ENCODE measurements at places on chromosomes 13 and 19.

DNA sequence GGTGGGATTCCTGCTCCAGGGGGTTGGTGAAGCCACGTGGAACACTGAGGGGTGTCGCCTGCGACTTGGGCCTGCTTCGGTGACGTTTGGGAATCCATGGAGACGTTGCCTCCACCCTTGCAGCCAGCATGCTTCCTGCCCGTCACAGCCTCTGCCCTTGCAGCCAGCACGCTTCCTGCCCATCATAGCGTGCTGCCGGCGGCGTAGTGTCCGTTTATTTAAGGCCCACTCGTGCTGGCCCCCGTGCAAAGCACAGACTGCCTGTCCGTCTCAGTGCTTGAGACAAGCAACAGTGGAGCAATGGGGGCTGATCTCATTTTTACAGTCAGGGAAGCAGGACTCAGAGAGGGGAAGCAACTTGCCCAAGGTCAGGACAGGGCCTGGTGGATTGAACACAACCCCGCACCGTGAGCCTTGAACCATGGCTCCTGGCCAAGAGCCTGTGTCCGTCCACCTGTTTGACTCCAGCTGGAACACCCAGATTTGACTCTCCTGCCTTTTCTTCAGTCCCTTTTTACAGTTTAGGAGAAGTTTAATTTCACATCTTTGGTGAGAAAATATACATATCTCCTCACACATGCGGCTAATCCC is 149.6 kb downstream of the TEX29 start:
- H3K4me1 ChIP-seq, result peaks cover 5% of the 10 kb centered on the region
- no peak overlapping the region for H3K27ac ChIP-seq
- no peaks in the 10 kb centered on the region for H3K36me3 ChIP-seq
- no peak for DNase-seq
- no peak overlapping the region for H3K4me3 ChIP-seq

DNA sequence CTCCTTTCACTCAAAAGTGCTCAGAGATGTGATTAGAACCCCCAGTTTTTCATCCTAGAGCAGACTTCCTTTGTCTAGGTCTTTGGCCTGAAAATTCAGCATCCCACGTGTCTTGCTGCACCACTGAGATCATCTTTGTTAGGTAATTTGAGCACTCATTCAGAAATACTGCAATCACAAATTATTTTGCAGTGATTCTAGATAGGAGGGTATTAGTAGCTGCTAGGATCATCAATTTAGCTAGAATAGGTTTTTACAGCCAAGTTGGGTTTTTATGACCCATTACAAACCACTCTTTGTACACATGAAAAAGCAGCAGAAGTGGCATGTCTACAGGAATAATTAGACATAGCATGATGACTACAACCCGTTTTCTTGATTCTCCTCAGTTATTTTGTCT is 219.6 kb downstream of the GPC6 start:
- no peaks in the 10 kb centered on the region for H3K4me1 ChIP-seq
- no peaks in the 10 kb centered on the region for H3K36me3 ChIP-seq
- DNase-seq, result no peak

DNA sequence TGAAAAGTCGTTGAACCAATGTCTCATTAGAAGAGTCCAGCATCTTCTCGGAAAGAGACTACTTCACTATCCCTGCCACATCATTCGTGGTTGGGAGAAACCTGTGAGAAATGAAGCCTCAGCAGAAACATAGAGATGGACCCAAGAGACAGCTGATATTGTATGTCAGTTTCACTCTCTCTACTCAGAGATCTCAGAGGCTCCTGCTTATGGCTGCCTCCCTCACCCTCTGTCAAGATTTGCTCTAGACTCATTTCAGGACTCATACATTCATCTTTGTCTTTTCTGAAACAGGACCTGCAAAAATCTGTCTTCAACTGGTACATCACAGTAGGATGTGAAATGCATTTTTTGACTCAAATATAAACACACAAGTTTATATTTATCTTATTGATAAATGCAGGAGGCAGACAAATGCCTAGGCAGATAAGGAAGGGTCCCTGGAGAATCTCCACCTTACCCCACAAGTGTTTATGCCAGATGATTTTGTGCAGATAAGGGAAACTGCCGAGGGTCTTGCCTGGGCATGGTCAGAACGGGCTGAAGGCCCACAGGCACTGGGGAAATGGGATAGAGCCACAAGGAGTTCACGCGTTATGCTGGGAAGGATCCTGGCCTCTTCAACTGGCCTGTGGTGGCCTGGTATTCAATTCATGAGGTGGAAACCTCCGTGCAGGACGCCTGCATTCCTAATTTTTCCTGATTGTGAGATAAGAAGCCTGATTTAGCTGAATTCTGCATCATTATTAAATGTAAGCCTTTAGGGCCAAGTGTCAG is 1834.0 kb upstream of the PCDH20 start:
- H3K4me3 ChIP-seq, result no peak overlapping the region
- no peak for DNase-seq
- H3K27ac ChIP-seq, result no peak overlapping the region
- no peaks in the 10 kb centered on the region for H3K36me3 ChIP-seq
- H3K4me1 ChIP-seq, result no peaks in the 10 kb centered on the region

DNA sequence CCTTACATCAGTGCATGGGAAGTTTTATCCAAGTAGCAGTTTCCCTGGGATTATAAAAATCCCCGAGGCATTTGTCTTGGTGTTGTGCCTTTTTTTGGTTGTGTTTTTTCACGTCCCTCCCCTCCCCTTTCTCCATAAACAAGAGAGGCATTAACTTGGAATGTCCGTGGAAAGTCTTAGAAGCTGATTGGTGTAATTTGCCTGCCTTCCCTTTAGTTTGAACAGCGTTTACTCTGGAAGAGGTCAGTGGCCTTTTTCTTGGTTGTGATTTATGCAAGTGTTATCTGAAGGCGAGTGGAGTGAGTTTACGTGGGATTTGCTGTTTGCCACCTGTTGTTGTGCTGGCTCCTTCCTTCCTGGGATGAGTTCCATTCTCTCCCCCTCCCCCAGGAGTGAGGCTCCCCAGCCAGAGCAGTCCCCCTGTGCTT is 7.2 kb downstream of the ACTN4 start:
- no peak overlapping the region for H3K4me3 ChIP-seq
- H3K27me3 ChIP-seq, result no peaks in the 10 kb centered on the region
- DNase-seq, result no peak
- peaks cover 100% of the 10 kb centered on the region for H3K4me1 ChIP-seq
- H3K27ac ChIP-seq, result peak overlapping the region; percentile 97

- H3K27ac ChIP-seq, result peak overlapping the region; percentile 71
- no peaks in the 10 kb centered on the region for H3K27me3 ChIP-seq
- H3K4me3 ChIP-seq, result no peak overlapping the region
- H3K4me1 ChIP-seq, result peaks cover 18% of the 10 kb centered on the region
- DNase-seq, result no peak
Observed at GRCh38 chr13:99151516-99151915, 49.1 kb upstream of the UBAC2 start.

- no peak overlapping the region for H3K27ac ChIP-seq
- no peak for DNase-seq
- no peaks in the 10 kb centered on the region for H3K36me3 ChIP-seq
- no peaks in the 10 kb centered on the region for H3K27me3 ChIP-seq
Observed at GRCh38 chr19:39420769-39421168, 8.3 kb downstream of the PLEKHG2 start.

DNA sequence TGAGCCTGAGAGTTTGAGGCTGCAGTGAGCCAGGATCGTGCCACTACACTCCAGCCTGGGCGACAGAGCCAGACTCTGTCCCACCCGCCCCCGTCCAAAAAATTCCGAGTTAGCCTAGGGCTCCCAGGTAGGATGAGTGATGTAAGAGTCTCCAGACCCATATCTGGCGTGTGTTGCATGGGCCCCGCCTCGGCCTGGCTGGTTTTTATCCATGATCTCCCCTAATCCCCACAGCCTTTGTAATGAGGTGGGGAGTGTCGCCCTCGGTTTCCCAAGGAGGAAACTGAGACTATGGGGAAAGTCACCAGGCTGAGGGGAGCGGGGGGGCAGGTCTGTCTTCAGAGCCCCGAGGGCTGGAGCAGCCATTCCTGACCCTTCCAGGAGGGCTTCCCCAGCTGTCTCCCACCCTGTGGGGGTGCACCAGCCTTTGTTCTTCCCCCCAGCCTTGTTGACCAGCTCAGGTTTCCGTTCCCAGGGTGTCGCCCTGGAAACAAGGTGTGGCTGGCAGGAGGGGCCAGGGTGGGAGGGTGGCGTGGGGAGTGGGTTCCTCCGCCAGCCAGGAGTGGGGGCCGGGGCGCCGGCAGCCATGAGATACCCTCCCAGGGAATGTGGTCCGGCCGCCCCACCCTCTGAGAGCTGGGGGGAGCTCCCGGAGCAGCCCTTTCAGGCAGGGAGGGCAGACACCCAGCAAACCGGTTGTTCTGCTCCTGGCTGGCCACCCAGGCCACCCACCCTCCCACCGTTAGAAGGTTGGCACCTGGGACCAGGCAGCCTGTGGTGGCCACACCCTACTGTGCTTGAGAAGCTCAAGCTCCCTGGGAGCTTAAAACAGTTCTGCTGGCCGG is 11.5 kb downstream of the MYH14 start:
- H3K27ac ChIP-seq, result peak overlapping the region; percentile 85
- no peak for DNase-seq
- no peaks in the 10 kb centered on the region for H3K4me1 ChIP-seq
- H3K4me3 ChIP-seq, result peak overlapping the region; percentile 18
- H3K27me3 ChIP-seq, result peaks cover 17% of the 10 kb centered on the region
- H3K36me3 ChIP-seq, result no peaks in the 10 kb centered on the region

DNA sequence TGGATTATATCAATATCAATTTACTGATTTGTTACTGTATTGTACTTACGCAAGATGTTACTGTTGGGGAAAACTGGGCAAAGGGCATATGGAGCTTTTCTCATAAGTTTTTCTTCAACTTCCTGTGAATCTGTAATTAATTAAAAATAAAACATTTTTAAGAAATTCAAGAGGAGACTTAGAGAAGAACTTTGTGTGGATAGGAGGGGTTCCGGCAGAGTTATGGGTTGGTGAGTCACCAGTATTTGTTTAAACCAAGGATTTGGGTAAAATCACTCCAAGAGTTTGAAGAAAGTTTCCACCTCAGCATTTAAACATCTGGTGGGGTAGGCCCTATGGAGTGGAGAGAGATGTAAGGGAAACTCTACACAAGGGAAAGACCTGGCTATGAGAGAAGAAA is 379.6 kb downstream of the TSHZ3 start:
- no peaks in the 10 kb centered on the region for H3K4me1 ChIP-seq
- no peaks in the 10 kb centered on the region for H3K27me3 ChIP-seq
- DNase-seq, result no peak
- H3K27ac ChIP-seq, result no peak overlapping the region
- H3K36me3 ChIP-seq, result no peaks in the 10 kb centered on the region
- H3K4me3 ChIP-seq, result no peak overlapping the region

- peak overlapping the region; percentile 94 for H3K27ac ChIP-seq
- H3K27me3 ChIP-seq, result no peaks in the 10 kb centered on the region
- H3K4me3 ChIP-seq, result peak overlapping the region; percentile 92
- peaks cover 10% of the 10 kb centered on the region for H3K4me1 ChIP-seq
- H3K36me3 ChIP-seq, result no peaks in the 10 kb centered on the region
Observed at GRCh38 chr19:10872546-10873107, 1.3 kb downstream of the CARM1 start.

- H3K4me3 ChIP-seq, result no peak overlapping the region
- no peak for DNase-seq
- peaks cover 9% of the 10 kb centered on the region for H3K4me1 ChIP-seq
- H3K36me3 ChIP-seq, result no peaks in the 10 kb centered on the region
Observed at GRCh38 chr13:34734932-34735331, 207.1 kb upstream of the NBEA start.

GRCh38 chr13:100234524-100235136 is 145.7 kb downstream of the PCCA start:
- no peak for DNase-seq
- no peaks in the 10 kb centered on the region for H3K27me3 ChIP-seq

DNA sequence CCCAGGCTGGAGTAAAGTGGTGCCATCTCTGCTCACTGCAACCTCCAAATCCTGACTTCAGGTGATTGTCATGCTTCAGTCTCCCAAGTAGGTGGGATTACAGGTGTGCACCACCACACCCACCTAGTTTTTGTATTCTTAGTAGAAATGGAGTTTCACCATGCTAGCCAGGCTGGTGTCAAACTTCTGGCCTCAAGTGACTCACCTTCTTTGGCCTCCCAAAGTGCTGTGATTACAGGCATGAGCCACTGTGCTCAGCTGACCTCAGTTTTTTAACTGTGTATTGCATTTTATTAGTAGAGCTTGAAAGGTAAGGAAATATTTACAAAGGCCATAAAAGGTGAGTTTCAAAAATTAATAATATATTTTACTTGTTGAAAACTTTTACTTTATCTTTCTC is 2.3 kb downstream of the ZNF726 start:
- no peaks in the 10 kb centered on the region for H3K27me3 ChIP-seq
- DNase-seq, result no peak
- peaks cover 19% of the 10 kb centered on the region for H3K36me3 ChIP-seq

DNA sequence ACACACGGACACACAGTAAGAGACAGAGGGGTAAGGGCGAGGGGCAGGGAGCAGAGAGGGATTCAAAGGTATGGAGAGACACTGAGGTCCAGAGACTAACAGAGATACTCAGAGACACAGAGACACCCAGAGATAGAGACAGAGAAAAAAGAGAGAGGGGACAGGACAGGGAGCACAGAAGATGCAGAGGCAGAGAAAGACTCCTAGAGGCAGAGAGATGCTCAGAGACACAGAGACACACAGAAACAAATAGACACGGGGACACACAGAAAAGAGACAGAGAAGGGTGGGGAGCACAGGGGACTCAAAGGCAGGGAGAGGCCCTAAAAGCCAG is 39.8 kb downstream of the DEDD2 start:
- no peak overlapping the region for H3K27ac ChIP-seq
- H3K36me3 ChIP-seq, result no peaks in the 10 kb centered on the region
- H3K27me3 ChIP-seq, result peaks cover 33% of the 10 kb centered on the region
- H3K4me3 ChIP-seq, result no peak overlapping the region
- H3K4me1 ChIP-seq, result peaks cover 8% of the 10 kb centered on the region
- DNase-seq, result no peak

- H3K4me3 ChIP-seq, result no peak overlapping the region
- H3K27ac ChIP-seq, result no peak overlapping the region
- no peaks in the 10 kb centered on the region for H3K4me1 ChIP-seq
- H3K27me3 ChIP-seq, result no peaks in the 10 kb centered on the region
- H3K36me3 ChIP-seq, result no peaks in the 10 kb centered on the region
- DNase-seq, result no peak
Observed at GRCh38 chr13:89763005-89763404, 1584.5 kb upstream of the MIR17HG start.

DNA sequence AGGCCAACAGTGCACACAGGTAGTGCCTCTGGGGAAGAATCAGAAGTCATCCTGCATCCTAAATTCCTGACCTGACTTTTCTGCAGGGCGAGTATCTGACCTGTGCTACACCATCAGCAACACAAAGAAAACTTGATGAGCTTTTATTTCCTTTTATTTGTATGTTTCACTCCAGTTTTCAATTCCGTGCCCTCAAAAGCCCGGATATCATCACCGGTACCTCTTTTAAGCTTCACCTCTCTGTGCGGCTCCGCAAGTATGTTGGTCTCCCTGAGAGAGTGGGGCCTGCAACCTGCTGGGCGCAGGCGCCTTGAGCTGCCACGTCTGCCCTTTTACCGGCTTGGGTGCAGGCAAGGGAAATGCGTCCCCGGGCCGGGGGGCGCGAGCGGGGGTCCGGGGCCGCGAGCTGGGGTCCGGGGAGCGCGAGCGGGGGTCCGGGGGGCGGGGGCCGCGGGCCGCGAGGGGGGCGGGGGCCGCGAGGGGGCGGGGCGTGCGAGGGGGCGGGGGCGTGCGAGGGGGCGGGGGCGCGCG is 4.3 kb upstream of the DUXA start:
- H3K36me3 ChIP-seq, result no peaks in the 10 kb centered on the region
- peak overlapping the region; percentile 72 for H3K27ac ChIP-seq
- no peak for DNase-seq

All from esophagus squamous epithelium (tissue), 5 donors.